Activated CD4-positive, alpha-beta T cell treated with anti-CD3 and anti-CD28 coated beads, Interleukin-2, amount 50 U/mL, for 48 hours (primary cell): ENCODE measurements at places on chromosomes 4 and X.

GRCh38 chrX:79400623-79401022 is 33.5 kb upstream of the ITM2A start:
- DNase-seq, result no peak

- DNase-seq, result no peak
Measured at GRCh38 chr4:21948347-21949072, at the start of gene KCNIP4. Gene KCNIP4, minus strand, starts transcription at chr4:21948772.

DNA sequence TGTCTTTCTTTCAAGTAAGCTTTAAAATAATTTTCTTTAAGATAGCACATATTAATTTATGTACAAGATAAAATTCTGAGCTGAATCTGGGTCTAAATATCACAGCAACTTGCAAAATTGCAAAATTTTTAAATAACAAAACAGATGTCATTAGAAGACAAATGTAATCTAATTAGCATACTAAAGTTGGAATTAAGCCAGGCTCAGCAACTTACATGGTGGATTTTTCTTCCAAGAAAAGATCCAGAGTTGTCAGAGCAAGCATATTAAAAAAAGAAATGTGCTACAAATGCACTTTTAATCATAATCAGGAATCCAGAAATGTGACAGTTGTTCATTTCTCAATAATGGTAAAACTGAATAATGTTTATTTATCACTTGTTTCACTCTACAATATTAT is 906.9 kb upstream of the INTU start:
- DNase-seq, result no peak

DNA sequence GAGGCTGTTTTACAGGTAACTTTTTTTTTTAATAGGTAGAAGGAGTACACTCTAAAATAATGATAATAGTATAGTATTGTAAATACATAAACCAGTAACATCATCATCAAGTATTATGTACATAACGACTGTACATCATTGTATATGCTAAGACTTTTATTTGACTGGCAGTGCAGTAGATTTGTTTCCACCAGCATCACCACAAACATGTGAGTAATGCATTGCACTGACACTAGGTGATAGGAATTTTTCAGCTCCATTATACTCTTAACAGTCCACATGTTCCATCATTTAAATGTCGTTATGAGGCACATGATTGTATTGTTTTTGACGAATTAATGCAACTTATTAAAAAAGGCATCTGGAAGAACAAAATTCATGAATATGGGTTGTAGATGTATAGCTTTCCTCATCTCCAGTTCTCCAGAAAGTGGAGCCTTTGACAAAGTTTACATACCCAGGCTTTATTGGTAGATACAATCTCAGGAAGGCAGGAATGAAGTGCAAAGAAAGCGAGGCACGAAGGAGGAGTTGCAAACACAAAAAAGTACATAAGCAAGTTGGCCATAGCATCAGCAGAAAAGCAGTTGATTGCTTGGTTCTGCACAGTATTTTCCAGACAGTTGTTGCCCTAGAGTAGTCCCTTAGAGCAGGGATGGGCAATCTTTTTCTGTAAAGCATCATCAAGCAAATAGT is 336.9 kb upstream of the NR3C2 start:
- no peak for DNase-seq

DNA sequence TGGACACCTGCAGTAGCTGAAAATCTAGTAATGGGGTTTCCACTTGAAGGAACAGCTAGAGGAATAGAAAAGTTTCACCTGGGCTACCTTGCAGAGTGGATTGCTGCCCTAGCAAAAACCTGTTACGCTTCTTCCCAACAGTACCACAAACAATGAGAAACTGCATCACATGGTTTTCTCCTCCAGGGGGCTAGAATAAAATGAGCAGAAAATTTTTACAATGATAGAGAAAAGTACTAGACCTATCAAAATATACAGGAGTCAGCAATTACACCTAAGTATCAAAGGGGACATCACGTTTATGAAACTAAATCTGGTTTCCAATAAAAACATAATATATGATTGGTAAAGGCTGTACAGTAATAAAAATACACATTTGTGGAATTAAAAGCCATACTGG is 423.1 kb upstream of the PITX2 start:
- DNase-seq, result no peak

GRCh38 chr4:31088600-31089230 is 368.5 kb downstream of the PCDH7 start:
- DNase-seq, result no peak

- DNase-seq, result no peak
Measured at GRCh38 chr4:7398104-7398423, 36.7 kb downstream of the PSAPL1 start.

DNA sequence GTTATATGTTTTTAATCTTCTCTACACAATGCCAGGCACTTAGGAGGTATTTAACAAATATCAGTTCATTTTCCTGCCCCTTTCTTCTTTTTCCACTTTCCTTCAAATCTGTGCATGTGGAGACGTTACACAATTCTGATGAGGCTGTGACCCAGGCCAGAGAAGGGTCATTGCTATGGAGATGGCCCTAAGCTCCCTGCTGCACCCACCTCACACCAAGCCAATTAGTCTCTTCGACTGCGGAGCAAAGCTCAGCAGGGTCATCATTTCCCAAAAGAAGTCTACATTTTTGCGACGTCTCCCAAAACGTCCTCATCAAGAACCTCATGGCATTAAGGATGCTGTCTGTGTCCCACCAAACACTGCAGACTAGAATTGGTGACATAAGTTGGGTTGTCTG is 28.9 kb upstream of the VEGFD start:
- DNase-seq, result no peak

- no peak for DNase-seq
Measured at GRCh38 chr4:182736207-182736606, 181.0 kb downstream of the DCTD start.

DNA sequence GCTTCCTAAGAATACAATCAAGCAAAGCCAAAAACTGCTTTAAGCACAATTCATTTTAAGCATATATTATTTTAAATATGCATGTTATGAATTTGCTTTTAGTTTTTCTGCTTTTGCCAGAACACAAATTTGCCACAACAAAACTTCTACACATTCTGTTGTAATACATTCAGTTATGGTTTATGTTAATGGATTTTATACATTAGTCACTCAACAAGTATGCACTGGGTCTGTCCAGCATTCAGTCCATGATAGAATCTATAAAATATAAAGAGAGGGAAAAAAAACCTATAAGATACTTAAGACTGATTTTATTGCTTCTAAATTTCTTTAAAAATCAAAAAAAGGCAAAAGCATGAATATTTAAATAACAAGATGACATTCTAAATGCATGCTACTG is 22.2 kb downstream of the IQCM start:
- DNase-seq, result no peak

- DNase-seq, result no peak
Measured at GRCh38 chr4:6529021-6529420, 46.0 kb upstream of the MAN2B2 start.

GRCh38 chrX:15883540-15883863 is 28.9 kb upstream of the AP1S2 start:
- DNase-seq, result no peak

DNA sequence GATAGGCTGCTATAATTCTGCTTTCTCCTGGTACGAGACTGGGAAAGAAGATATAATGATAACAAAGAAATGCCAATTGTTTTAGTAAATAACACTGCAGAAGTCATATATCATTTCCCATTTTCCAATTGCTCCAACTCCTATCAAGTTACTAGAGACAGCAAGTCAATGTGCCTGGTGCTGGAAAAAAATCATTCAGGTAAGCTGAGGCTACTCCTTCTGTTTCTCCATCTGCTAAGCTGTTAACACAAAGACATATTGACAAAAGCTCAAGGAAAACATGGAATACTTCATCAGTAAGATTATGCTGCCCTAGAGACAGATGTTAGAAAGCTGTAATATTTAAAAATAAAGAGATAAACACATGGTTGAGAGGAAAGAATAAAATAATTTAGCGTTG is 10.0 kb downstream of the NAA11 start:
- no peak for DNase-seq

DNA sequence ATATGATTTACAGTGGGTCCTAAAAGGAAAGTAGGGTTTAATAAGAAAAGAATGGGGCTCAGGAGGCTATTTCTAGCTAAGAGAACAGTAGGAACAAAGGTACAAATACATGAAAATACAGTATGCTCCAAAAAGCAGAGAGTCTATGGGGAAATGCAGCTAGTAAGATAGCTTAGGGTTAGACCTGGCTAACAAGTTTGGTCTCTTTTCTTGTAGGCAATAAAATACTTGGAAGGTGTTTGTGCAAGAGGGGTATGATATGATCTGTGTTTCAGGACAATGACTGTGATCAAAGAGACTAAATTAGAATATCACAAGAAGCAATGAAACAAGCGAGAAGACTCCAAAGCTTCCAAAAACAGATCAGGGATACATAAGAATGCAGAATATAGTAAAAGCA is 33.5 kb upstream of the SH3KBP1 start:
- no peak for DNase-seq

DNA sequence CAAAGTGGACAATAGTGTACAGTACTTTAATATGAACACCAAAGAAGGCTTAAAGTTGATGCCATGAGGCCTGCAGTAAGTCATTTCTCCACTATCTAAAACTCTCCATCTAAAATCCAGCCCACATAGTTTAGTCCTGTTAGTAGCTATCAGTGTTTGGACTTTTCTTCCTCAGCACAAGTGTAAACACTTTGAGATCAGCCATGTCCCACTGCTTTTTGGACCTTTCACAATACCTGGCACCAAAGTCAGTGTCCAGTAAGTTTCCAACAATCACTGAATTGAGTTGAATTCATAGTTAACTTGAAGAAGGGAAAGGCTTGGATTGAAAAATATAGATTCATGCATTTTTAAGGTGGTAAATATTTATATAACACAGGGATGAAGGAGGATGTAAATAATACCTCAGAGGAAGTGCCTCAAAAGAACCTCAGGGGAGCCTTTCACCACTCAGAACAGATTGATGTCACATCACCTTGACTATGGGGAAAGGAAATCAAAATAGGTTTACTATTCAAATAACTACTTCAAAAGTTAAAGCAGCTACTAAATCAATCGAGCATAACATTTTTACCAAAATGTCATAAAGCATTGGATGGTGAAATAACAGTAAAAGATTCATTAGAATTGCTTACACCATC is 76.7 kb downstream of the FTHL17 start:
- no peak for DNase-seq

- no peak for DNase-seq
Measured at GRCh38 chr4:158002173-158002572, 170.7 kb downstream of the GASK1B start.

DNA sequence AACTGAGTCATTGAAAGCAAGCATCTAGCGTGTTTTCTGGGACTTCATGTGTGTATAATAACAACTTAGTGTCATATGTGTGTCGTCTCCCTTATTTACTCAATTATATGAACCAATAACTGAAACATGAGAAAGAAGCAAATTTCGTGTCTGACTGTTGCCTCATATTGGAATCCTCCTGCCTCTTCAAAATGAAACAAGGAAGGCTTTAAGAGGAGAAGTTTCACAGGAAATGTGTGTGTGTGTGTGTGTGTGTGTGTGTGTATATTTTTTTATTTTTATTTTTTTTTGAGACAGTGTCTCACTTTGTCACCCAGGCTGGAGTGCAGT is 145.8 kb upstream of the SFRP2 start:
- no peak for DNase-seq

DNA sequence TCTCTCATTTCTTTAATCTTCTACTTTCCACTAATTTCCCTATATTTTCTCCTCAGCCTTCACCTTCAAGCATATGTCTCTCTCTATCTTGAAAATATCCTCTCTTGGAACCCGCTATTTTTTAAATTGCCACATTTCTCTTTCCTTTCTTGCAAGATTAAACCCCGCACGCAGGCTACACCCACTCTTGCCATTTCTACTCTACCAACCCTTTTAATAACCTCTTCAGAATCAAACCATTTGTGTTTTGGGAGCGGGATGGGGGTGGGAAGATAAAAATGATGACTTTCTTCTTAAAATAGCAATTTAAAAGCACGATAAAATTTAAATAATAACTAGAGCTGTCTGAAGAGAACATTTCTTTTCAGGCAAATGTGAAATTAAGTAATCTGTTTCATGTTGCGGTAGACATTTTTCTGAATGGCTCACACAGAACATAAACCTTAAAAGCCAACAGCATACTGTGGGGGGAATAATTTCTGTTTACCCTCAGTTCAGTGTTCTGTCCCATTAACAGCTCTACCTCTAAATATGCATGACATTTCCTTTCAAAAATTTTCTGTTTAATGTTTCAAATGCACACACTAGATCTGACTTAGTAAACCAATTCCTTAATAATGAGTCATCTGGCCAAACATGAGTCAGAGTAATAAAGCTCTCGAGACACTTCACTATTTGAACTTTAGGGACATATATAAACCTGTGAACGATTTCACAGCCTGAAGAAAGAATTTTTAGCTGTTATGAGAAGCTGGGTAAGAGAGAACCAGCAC is 20.5 kb downstream of the ARSJ start:
- no peak for DNase-seq

GRCh38 chr4:105014635-105015034 is 132.0 kb upstream of the TET2 start:
- no peak for DNase-seq

DNA sequence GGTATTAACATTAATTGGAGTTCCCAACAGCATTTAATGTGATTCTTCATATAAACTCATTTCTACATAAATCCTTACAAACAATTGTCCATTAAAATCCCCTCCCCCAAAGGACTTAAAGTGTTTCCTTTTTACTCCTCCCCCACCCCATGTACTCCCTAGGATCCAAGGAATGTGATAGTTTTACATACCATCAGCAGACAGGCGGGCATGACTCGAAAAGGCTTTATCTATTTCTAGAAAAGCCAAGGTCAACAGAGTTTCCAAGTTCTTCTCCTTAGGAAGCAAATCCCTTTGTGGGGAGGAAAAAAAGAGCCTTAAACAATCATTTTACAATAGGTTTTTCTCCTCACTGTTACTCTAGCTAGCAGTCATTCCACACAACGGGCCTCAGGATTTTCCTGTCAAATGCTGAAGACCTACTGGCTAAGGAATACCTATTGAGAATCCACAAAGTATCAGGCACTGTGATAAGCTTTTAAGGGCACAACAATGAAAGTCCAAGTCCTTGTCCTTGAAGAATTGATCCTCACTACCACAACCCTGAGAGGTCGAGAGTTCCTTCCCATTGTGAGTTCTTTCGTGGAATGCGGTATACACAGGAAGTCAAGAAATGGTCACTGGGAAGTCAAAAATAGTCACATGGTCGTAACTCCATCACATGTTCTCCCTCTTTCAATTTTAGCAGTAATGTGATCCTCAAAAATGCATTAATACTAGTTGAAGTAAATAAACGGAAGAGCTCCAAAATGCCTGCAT is 7.2 kb downstream of the PPM1K start:
- no peak for DNase-seq

DNA sequence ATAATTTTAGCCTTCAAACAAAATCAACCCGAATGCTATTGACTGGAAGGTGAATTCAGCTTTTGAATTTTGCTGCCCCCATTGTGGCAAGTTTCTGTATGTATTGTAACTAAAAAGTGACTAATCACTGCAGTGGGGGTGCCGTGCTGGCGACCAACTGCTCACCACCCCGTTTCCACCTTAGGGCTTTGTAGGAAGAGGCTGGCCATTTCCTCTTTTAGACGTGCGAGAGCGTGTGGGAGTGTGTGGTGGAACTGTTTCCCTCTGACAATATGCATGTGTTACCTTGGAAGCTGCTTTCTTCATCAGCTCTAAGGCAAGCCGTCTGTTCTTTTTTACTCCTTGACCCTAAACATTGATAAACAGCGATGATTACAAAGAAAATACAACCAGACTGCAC is 78.8 kb downstream of the SEL1L3 start:
- DNase-seq, result peak; percentile 12

GRCh38 chrX:136496186-136496763 is 1.1 kb upstream of the HTATSF1 start:
- DNase-seq, result no peak
